ENCODE measurements at places on chromosomes 5 and 9.

DNA sequence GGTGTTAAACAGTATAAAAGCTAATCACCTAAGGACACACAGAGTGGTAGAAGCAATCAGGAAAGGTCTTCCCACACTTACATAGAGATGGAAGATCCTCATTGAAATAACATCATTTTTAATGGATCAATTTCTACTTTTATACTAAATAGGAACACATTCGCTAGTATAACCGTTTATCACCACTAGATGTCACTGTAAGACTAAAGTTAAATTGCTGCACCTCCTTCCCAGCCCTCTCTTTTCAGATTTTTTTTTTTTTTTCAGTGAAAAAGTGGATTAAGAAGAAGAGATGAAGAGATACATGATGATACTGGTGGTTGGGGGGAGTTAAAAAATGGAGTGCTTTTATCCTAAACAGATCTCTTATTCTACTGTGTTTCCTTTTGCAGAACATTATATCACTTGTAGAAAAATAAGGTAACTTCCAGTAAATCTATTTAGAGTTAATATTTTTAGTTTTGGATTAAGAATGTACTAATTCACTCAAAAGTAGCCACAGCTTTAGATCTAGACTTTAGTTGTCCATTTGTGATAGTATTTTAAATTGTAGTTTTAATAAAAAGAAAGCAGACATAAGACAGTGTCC, 116.9 kb upstream of the ARRDC3 start:
- no peak for DNase-seq

DNA sequence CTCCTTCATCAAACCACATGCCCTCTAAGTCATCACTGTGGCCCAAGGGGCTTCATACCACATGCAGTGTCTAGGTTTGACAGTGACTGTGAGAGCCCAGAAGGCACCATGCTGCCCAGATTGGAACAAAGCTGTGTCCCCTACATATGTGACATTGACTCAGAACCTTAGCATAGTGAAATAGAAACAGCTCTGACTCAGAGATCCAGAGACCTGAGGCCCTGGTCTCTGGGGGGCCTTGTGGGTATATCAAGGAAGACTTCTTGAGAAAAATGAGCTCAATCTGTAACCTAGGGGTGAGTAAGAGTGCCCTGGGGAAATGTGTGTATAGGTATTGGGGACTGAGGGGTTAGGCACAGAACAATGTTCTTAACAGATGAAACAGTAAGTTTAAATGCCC, 7.1 kb upstream of the ENTREP1 start:
- DNase-seq = no peak

DNA sequence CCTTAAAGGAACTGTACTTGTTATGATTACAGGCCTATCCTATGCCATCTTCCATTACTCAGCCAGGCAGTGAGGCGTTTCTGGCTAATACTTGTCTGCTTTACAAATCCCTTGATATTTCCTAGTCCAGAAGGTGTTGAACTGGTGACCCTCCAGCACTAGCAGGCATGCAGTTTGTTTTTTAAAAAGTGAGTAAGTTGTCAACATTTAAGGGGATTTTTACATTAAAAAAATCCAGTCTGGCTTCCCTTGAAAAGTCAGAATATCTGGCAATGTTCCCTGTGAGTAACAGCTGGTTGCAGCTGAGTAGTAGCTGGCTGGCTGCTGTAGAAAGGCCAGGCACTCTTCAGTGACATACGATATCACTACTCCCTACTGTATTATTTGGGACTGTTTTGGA, 21.8 kb downstream of the GRIN3A start:
- no peak for DNase-seq

DNA sequence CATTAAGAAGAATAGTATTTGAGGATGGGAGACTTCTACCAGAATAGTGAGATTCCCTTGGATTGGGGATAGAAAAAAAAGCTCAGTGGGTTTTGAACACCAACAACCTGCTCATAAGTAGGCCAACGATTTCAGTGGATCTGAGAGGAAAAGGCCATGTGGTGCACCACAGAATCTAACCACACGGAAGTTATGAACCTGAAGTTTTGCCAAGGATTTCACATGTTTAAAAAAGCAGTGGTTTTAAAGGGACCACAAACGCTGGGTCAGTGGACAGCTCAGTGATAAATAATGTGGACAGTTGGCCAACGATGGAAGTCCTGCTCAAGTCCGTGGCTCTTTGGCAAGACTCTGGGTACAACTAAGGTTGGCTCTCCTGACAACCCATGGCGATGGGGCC, 107.2 kb upstream of the TXNDC8 start:
- DNase-seq = no peak

GRCh38 chr9:92438900-92439526, 14.7 kb upstream of the OMD start:
- DNase-seq = no peak

- no peak for DNase-seq
These were observed at the start of gene PCDHB12 for GRCh38 chr5:141208478-141208877. Gene PCDHB12 (plus strand): TSS chr5:141208719. CDS start chr5:141208908, 189 bp downstream.

DNA sequence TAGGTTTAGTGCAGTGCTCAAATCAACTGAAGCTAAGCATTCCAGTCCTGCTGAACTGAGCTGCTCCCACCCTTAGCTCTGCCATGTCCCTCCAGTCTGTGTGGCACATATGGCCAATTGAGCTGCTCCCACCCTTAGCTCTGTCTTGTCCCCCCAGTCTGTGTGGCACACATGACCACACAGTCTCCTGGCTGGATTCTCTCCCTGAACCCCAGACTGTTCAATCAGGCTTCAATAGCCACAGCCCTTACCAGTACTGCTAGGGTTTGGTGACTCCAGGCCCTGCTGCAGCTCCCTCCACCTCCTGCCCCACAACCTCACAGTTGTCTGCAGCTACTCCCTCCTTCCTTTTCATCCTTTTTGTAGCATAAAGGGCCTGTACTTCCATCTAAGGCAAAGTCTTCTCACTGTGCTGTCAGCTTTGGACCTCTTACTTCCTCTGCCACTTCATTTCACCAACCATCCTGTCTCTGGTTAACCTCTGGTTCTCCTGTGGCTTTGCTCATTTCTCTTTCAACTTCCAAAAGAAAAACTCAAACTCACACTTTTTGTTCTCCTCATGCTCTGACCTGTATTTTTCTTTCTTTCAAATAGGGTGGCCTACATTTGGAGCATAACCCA, 50.8 kb downstream of the ADAMTS12 start:
- DNase-seq = no peak

DNA sequence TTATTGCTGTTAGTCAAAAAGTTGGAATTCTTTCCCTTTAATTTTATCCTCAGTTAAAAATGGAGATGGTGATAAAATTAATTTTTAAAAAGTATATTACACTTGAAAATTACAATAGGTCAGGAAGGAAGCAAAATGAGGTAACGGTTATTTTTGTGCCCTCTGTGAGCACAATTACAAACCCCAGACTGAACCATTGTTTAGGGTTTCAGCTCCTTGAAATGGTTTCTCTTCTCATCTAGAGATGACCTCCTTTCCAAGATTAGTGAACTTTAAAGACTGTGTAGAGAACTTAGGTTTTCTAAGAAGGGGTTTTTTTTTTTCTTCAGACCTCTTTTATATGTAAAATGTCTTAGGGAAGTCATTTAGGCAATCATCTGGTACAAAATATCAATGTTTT, 126.2 kb upstream of the CHD1 start:
- no peak for DNase-seq

- DNase-seq = no peak
These were observed 75.7 kb downstream of the FBXL7 start for GRCh38 chr5:15575666-15576065.

GRCh38 chr5:71631070-71631469, 43.9 kb downstream of the MCCC2 start:
- no peak for DNase-seq

DNA sequence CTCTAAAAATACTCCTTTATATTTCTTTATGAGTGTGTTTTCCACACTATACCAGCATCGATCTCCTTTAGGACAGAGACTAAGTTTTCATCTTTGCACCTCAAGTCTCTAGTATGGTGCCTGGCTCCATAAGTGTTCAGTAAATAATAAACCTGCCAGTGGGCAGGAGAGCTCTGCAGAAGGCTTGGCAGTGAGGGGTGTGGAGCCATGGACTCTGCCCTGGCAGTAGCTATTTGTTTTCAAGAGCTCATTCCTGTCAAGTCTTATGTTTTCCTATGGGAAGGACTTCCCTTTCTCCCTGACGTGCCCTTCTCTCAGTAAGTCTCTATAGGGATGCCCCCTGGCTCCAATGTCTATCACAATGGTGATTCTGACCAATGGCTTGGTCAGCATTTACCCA, 252.2 kb downstream of the PIK3R1 start:
- no peak for DNase-seq

GRCh38 chr5:149810856-149811255, 80.7 kb downstream of the PPARGC1B start:
- DNase-seq = no peak

GRCh38 chr5:141402553-141403243, at the start of gene PCDHGA9:
Gene PCDHGA9 (plus strand): TSS chr5:141402778. CDS start chr5:141402953, 175 bp downstream.
- DNase-seq = no peak

All from activated T-helper 1 cell treated with anti-CD3 and anti-CD28 coated beads, Interleukin-2, amount 50 U/mL, for 16 hours (primary cell).